NCI-H1048 (cell line): ENCODE measurements at places on chromosomes 1 and 21.

DNA sequence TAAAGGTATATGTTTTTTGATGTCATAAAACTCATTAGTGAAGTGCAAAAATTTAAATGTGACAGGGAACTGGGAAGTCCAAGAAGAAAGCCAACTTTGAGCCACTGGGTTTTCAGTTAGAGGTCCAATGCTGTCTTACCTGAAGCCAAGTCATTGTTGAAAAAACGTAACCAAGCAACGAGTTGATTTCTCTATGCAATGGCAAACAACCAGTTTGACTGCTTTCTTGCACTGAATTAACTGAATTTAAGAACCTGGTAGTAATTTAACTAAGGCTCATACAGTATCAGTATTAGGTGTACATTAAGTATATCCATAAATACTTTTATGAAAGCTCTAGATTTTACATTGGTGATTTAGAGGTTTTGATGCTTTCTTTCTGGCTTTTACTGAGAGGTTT, 20.2 kb upstream of the S1PR1 start:
- no peak for DNase-seq

- no peak for DNase-seq
Observed at GRCh38 chr1:89904219-89904980, 83.6 kb downstream of the LRRC8D start.

DNA sequence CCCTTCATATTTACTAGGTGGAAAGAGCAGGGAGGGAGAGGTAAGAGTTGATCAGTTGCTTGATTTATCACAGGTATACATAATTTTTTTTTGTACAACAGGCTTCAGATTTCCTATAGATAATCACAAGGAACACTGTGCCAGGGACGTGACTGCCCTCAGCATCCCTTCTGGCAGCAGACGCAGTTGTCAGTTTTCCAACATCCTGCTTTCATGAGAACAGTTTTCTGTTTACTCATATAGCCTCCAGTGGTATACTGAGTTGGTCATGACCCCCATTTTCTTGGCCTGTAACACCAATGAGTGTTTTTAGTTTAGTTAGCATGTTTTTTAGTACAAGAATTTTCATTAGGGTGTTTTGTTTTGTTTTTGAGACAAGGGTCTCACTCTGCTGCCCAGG, 37.9 kb upstream of the PTPRF start:
- DNase-seq, result no peak

DNA sequence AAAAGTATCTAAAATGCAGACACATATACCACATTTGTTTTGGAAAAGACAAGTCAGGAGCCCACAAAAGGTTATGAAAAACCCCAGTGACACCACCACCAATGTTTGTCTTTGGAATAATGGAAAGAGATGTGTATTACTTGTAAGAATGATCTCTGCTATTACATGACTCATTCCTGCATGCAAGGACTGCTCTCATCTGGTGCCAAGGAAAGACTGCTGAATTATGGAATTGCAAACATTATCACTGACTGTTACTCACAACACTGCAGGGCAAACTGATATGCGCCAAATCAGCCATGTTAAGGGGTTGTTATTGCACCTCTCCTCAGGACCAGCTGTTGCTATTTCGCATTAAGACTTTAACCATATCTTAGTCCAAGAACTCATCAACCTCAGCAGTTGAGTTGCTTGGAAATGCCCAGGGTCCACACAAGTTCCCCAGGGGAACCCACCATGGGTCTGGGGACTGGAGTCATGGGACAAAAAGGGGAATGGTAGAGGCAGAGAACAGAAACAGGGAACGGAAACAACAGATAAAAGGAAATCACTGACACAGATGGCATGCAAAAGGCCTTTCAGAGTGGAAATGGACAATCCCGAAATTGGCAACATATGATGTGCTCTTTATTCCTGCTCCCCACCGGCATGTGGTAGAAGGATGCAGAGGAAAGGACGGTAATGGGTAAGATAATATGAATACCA, 34.4 kb downstream of the CAPZB start:
- no peak for DNase-seq

DNA sequence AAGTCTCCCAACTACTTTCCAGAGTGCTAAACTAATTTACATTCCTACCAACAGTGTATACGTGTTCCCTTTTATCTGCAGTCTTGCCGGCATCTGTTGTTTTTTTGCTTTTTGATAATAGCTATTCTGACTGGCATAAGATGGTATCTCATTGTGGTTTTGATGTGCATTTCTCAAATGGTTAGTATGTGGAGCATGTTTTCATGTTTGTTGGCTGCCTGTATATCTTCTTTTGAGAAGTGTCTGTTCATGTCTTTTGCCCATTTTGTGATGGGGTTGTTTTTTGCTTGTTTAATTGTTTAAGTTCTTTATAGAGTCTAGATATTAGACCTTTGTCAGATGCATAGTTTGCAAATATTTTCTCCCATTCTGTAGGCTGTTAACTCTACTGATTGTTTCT, 46.6 kb downstream of the MAST2 start:
- DNase-seq, result no peak

DNA sequence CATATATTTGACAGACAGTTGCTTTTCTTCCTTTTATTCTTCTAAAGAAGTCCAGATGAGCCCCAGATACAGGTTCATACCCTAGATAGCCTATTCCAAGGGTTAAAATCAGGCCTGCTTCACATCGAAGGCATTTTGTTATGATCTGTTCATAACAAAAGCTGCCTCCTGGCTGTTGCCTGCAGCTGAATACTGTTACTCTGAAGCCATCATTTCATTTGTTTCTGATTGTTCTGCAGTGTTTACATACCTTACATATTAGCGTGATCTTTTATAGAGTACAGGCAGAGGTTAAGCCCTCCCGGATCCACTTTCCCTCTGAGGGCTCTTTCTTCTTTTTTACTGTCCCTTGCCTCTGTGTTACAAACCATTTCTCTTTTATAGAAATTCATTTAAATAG, 219.0 kb upstream of the HOOK1 start:
- DNase-seq, result no peak

DNA sequence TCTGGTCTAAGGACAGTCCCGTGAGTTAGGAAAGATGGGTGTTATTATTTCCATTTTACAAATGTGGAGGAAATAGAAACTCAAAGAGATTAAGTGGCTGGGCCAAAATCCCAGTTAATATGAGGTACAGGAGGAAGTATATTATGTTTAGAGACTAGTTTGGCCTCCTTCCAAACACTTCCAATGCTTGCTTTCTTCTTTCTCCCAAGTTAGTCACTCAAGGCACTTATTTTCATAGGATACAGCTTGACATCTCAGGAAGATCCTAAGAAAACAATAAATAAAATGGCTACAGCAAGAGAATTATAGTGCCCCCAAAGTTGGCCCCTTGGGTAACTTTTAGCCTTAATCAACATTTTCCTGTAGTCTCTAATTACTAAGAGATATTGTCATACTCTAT, 47.5 kb upstream of the IPO9 start:
- no peak for DNase-seq
